GOT3 (cell line): ENCODE measurements at places on chromosomes 7 and 10.

DNA sequence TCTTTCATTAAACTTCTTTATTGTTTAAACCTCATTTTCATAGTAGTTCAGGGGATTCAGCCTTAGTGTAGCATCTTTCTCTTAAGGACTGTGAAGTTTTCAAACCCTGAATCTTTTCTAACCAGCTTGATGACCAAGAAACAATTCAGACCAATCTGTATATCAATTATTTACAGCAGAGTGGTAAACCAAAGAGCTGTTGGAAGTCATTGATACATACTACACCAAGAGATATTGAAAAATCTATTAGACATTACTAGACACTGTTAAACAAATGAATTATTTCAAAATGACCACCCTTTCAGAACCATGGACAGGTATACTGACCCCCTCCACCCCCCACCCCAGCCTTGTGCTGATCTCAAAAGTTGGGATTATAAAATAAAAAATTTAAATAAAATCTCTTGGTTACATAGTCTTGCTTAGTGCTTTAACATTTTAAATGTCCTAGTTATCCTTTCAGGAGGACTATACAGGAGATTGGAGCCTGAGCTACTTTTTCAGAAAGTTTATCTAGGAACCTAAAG is 143.9 kb upstream of the LSM8 start:
- DNase-seq, result no peak

GRCh38 chr7:40873248-40873647 is 738.4 kb downstream of the SUGCT start:
- no peak for DNase-seq

DNA sequence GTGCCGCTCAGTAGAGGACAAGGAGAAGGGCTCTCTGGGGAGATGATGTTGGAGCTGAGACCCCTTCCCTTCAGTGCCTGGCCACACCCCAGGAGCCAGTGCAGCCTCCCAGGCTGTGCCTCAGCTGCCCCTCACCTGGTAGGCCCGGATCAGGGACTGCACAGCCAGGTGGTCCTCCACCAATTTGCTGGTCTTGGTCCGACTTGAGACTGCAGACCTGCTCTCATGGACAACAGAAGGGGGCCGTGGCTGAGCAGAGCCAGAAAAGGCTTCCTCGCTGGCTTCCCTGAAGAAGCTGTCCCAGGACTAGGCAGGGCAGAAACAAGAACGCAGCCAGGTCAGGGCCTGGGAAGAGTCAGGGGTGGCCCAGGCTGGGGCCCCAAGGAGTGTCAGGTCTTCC is 5.5 kb downstream of the OGDHL start:
- no peak for DNase-seq

GRCh38 chr10:22648547-22648961 is 65.8 kb downstream of the PIP4K2A start:
- no peak for DNase-seq

GRCh38 chr7:99975782-99976521 is at the start of gene AZGP1:
Gene AZGP1 (minus strand): TSS chr7:99976031. CDS start chr7:99976020, 11 bp downstream.
- DNase-seq, result no peak

GRCh38 chr10:17229717-17229966 is 1.6 kb downstream of the VIM start:
- DNase-seq, result no peak

GRCh38 chr7:72161534-72161933 is 250.6 kb downstream of the CALN1 start:
- DNase-seq, result no peak

DNA sequence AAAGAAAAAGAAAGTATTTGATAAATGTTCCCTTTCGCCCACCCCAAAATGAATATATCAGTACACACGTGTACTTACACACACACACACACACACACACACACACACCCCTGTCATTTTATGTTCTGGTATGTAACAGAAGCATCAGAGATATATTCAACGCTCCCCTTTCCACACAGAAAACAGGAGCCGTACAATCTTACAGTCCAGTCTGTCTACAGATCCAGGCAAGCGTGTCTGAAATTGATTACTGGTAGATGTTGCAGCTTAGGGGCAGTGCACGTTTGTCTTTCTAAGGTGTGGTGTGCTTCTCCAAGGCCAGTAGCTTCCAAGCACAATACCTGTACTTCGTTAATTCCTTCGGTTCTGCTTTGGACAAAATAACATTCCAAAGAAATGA is 143.7 kb upstream of the RNF32 start:
- no peak for DNase-seq

GRCh38 chr7:88307412-88307811 is 718 bp upstream of the STEAP4 start:
- DNase-seq, result no peak

DNA sequence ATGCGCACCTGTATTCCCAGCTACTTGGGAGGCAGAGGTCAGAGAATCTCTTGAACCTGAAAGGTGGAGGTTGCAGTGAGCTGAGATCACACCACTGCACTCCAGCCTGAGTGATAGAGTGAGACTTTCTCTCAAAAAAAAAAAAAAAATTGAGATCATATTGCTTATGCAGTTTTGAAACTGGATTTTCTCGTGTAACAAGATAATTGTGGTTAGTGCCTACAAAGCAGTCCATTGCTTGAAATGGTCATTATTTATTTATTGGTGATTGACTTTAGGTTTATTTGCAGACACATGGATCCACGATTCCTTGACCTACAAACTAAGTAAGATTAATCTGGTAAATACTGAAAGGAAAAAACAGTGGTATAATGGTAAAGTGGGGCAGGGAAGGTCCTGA is 149.8 kb downstream of the TAX1BP1 start:
- no peak for DNase-seq

DNA sequence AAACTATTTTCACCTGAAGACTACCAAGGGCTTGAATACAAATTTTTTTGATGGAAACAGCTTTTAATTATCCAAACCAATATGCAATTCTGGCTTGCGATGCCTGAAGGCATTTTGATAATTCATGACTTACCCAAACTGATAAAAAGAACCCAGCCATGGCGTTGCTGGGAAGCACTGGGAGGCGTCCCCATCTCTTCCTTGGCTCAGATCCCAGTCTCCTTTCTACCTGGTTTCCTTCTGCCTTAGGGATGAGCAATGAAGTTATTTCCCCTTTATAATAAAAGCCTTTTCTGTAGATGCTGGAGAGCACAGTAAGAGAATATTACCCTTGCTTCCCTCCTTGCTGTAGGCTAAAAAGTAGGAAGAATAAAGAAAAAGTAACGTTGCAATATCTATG is 129.1 kb upstream of the ANK3 start:
- DNase-seq, result no peak

- DNase-seq, result no peak
These were observed 109.9 kb upstream of the EFCAB10 start for GRCh38 chr7:105691082-105691679.

- DNase-seq, result no peak
These were observed 256.3 kb upstream of the KLF14 start for GRCh38 chr7:130990178-130990832.

- DNase-seq, result no peak
These were observed 49.9 kb upstream of the UCN3 start for GRCh38 chr10:5314840-5315239.

- no peak for DNase-seq
These were observed 26.6 kb upstream of the GJD4 start for GRCh38 chr10:35578618-35578956.

DNA sequence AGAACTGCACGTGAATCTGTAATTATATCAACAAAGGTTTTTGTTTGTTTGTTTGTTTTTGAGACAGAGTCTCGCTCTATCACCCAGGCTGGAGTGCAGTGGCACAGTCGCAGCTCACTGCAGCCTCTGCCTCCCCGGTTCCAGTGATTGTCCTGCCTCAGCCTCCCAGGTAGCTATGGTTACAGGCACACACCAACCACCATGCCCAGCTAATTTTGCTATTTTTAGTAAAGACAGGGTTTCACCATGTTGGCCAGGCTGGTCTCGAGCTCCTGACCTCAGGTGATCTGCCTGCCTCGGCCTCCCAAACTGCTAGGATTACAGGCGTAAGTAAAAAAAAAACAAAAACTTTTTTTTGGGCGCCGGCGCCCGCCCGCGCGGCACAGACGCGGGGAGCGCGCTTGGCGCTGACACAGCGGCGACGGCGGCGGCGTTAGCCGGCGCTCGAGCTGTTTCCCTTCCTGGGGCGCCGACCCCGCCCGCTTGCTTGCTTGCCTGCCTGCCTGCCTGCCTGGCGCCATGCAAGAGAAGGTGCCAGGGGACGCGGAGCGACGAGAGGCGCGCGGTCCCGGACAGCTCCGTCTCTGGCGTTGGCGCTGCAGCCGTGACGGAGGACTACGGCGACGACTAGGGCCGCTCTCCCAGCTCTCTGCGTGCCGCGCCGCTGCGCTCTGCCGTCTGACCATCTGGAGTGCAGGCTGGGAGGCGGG is 171.4 kb upstream of the NUPR2 start:
- no peak for DNase-seq

DNA sequence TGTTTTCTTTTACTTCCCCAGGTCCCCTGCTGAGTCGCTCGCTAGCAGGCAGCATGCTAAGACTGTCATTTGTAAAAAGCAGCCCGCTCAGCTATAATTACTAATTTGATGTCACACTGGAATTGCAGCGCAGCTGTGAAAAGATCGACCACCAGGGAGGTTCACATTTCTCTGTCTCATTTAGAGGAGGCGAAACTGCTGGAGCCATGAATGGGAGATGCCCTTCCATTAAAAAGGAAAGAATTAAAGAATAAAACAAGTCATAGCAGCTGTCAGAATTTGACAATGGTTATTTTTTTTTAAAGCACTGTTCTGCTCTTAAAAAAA is 153.5 kb downstream of the PIP4K2A start:
- DNase-seq, result no peak

DNA sequence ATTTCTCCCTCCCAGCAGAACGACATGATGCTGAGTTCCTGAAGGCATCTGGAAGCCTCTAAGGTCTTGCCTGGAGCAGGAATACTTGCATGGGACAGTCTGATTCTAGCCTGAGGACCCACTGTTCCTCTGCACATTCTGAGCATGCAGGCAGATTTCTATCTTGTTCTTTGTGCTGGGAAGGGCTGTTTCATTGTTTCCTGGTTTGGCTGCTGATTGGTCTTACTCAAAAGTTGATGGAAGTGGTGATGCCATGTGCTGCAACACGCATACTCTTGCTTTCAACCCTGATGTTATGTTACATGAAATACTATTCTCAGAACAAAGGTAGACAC is 307.0 kb downstream of the GATA3 start:
- no peak for DNase-seq

GRCh38 chr7:31747553-31747952 is 60.5 kb downstream of the PPP1R17 start:
- DNase-seq, result no peak

GRCh38 chr10:119945805-119946204 is 53.3 kb downstream of the SEC23IP start:
- no peak for DNase-seq

DNA sequence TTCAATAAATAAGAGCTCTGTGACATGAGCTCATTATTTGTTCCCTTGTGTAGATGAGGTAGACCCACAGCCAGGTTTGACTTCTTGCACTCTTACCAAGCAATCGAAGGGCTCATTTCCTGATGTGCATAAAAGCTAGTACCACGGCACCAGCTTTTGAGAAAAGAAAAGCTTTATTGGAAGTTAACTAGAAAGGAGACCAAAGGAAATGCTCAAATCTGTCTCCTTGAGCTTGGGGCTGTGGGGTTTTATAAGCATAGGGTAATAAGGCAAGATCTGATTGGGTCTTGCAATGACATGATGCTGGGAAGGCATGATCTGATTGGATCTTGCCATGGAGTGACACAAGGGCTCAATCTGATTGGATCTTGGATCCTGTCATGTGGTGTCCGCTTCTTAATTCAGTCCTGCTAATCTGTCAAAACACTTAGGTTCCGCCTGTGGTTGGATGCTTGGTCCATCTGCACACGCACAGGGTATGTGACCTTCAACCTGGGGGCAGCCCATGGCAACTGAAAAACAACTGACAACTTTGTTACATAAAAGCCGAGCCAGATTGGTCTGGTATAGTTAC is 47.8 kb upstream of the FRMD4A start:
- no peak for DNase-seq

DNA sequence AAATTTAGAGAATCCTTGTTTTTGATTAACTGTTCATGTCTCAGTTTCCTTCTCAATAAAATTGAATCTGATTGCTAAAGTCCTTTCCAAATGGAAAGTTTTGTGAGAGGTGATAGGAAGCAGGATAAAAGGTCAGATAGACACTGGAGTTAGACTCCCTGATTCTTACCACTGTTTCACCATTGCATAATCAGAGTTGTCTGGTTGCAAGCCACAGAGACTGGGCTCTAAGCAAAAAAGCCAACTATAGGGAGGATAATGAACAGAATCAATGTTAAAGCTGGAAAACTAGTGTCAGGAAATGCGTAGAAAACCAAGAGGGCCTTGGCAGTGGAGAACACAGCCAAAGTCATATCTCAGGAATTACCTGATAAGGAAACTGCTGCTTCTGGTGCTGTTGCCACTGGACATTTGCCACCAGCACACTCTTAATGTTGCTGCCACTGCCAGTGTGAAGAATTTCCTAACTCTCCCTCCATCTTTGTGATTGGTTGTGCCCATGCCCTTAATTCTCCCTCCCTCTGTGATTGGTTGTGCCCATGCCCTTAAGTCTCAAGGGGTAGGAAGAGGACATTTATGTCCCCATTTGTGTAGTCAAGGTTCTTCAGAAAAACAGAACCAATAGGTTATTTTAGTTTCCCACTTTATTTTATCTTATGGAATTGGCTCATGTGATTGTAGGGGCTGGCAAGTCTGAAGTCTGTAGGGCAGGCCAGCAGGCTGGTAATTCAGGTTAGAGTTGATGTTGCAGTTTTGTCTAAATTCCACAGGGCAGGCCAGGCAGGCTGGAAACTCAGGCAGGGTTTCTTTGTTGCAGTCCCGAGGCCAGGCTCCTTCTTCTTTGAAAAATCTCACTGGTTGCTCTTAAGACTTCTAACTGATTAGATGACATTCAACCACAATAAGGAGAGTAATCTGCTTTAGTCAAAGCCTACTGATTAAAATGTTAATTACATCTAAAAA is 639.0 kb downstream of the REEP3 start:
- DNase-seq, result no peak

GRCh38 chr10:101939729-101940128 is 96.1 kb upstream of the KCNIP2 start:
- DNase-seq, result no peak

- DNase-seq, result no peak
These were observed 11.3 kb upstream of the SGPL1 start for GRCh38 chr10:70804421-70804808.

DNA sequence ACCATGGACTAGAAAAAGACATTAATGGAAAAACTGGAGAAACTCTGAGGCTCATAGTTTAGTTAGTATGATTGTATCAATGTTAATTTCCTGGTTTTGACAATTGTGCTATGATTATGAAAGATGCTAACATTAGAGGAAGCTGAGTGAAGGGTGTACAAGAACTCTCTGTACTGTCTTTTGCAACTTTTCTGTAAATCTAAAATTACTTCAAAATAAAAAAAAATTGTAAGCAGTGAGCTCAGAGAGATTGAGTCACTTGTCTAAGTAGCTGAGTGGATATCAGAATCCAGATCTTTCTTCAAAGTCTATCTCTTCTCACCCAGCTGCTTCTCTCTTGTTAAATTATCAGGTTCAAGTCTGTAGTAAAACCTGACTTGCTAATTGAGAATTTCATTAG is 181.1 kb downstream of the PLCE1 start:
- no peak for DNase-seq
